ENCODE measurements at places on chromosomes 3 and 15.

DNA sequence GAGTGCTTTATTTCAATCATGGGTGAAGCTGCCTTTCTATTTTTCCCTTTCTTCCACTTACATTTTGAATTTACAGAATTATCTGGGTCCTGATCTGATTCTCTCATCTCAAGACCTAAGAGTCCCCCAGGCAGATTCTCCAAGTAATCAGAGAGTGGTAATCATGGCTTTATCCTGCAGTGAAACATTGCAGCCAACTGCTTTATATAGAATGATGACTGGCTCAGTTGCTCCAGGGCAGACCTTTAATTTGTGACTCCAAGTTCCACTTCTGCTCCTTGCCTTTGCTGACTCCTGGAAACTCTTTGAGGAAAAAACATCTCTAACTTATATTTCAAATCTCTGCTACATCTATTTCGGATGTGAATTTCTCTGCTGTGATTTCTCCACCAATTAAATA, 25.5 kb upstream of the NPTN start:
- no peak for DNase-seq

GRCh38 chr3:177934001-177934891, 602.0 kb upstream of the KCNMB2 start:
- DNase-seq, result no peak

GRCh38 chr15:60519218-60519617, 40.3 kb upstream of the ICE2 start:
- no peak for DNase-seq

DNA sequence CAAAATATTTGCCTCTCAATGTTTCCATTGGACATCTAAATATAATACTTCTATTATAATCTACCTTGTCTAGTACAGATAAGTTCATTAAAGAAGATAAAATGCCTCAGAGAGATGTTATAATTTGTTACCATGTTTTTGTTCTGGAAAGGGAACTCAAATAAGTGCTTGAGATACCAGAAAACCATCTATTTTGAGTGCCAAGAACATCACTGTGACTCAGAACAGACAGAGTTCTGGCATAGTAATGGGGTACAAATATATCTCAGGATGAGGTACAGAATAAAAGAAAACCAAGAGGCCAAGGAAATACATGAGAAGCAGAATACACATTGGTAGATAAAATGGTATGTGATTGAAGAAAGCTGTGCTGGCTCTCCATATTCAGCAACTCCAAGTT, 58.9 kb downstream of the IMPG2 start:
- no peak for DNase-seq

GRCh38 chr3:189863031-189863430, 231.8 kb downstream of the TP63 start:
- DNase-seq, result no peak

GRCh38 chr3:73431183-73431900, 193.4 kb downstream of the PDZRN3 start:
- DNase-seq, result no peak

- no peak for DNase-seq
Measured at GRCh38 chr3:128273109-128273840, 120.0 kb downstream of the EEFSEC start.

- no peak for DNase-seq
Measured at GRCh38 chr3:109831403-109831802, 494.1 kb upstream of the DPPA4 start.

DNA sequence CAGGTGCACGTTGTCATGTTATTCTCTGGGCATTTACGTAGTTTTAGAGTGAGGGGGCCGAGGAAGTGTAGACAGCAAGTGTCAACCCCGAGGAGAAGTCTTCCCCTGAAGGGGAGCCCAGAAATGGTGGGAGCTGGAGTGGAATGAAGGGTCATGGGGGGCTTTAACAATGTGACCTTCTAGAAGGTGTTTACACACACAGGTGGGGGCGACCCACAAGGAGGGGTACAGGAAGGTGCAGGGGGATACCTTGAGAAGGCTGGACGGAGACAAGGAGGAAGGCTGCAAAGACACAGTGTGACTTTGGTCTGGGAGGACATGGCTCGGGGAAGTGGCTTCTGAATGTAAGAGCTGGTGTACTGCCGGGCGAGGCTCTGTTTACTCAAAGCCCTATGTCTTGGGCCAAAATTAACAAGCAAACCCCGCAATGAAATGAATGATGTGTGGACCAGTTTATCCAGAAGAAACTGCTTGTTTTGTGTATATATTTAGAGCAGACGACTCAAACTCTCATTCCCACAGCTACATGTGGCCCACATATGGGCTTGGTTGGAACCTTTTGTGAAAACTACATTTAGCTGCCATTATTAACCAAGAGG, 18.7 kb downstream of the TRPM1 start:
- DNase-seq, result no peak

DNA sequence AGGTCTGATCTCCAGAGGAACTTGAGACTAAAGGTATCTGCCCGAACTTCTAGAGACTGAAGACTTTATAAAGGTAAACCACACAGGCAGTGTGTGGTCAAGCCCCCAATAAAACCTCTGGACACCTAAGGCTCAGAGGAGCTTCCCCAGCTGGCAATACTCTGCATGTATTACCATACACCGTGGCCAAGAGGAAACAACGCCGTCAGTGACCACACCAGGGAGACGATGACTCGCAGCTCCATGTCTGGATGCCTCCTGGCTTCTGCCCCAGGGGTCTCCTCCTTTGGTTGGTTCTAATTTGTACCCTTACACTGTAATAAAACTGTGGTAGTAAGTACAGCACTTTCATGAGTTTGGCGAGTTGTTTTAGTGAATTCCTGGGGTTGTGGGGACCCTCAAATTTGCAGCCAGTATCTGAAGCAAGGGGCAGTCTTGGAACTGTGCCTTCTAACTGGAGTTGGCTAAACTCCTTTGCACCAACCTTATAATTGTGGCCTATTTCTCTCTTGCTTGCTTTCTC, 32.1 kb upstream of the BCL2L10 start:
- DNase-seq, result no peak
